ENCODE measurements at places on chromosomes 13 and 19.

GRCh38 chr19:48064509-48064908 is 20.6 kb upstream of the CABP5 start:
- DNase-seq: no peak

- peak; percentile 85 for DNase-seq
These were observed 4.4 kb upstream of the ATP1A3 start for GRCh38 chr19:41998246-41999020.

DNA sequence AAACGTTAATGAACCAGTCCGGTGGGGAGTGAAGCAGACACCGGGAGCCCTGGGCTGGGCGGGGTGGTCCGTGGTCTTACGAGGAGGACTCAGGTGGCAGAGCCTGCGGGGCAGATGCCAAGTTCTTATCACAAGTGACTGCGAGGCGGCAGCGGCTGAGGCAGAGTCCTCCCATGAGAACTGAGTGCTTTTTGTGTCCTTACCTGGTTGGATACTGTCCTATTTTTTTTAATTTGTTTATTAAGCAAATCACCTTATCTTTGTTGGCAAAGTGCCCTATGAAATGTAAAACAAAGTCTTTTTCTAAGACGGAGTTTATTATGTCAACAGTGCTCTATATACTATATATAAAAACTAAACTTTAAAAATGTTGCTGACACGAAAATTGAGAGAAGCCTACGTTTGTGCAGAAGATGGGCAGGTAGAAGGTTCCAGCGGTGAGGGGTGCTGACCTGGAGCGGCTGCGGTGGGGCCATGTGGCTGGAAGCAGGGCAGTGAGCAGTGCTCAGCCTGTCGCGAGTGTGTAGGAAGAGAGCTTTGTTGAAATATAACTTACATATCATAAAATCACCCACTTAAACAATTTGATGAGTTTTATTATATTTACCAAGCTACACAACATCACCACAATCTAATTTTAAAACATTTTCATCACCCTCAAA is 82.2 kb downstream of the ATP11A start:
- no peak for DNase-seq

GRCh38 chr13:72698164-72698563 is 29.3 kb downstream of the MZT1 start:
- DNase-seq: no peak

DNA sequence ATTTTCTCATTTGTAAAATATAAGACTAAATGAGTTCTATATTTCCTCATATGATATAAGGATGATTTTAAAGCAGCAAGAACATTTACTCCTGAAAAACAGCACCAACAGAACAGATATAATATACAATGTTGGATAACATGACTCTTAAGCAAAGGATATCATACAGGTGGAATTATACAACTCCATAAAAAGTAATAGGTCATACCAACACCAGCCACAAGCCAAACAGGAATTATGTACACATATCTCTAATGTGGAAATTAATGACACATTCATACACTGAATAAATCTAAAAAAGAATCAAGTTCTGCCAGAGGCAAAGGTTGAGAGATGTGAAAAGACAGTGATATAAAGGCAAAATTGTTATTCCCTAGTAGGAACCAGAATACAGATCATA is 25.9 kb downstream of the INTS6 start:
- DNase-seq: no peak

- DNase-seq: no peak
These were observed 279.9 kb downstream of the SLITRK6 start for GRCh38 chr13:85519363-85519762.

- DNase-seq: no peak
These were observed 26.2 kb downstream of the RAP2A start for GRCh38 chr13:97460004-97460775.

DNA sequence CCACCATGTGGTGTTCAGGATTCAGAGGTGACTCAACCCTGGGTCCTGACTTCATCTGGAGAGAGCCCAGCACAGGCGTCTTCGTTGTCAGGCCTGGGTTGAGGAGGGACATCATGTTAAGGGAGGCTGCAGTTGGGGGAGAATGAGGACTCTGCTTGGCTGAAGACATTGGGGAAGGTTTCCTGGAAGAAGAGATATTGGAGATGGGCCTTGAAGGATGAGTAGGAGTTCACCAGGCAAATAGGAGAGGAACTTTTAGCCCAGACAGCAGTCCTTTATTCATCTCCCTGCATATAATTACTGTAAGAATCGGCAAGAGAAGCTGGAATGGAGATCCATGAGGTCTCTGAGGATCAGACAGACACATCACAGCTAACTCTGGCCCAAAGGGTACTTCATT is 38.9 kb downstream of the VAV1 start:
- no peak for DNase-seq

DNA sequence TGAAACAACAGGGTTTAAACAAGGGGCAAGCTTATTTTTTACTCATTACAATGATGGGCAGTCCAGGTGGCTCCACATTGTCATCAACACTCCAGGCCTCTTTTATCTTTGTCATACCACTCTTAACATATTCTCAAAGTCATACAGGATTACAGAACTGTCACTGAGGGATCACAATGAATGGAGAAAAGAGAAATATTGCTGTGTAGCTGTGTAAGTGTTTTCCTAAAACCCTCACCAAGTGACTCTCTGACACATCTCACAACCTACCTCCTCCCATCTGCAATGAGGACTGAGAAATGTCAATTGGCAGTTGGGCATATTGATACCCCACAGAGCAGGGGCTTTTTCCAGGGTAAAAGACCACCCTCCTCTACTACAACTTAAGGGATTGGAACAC is 562.1 kb downstream of the TBC1D4 start:
- DNase-seq: no peak

DNA sequence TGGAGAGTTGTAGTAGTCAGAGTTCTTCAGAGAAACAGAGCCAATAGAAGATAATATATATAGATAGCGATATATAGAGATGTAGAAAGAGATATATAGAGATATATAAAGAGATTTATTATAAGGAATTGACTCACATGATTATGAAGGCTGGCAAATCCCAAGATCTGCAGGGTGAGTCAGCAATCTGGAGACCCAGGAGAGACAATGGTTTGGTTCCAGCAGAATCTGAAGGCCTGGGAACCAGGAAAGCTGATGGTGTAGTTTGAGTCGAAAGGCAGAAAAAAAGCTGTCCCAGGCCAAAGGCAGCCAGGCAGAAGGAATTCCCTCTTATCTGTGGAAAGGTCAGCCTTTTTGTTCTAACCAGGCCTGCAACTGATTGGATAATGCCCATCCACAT is 194.1 kb downstream of the NUFIP1 start:
- no peak for DNase-seq

DNA sequence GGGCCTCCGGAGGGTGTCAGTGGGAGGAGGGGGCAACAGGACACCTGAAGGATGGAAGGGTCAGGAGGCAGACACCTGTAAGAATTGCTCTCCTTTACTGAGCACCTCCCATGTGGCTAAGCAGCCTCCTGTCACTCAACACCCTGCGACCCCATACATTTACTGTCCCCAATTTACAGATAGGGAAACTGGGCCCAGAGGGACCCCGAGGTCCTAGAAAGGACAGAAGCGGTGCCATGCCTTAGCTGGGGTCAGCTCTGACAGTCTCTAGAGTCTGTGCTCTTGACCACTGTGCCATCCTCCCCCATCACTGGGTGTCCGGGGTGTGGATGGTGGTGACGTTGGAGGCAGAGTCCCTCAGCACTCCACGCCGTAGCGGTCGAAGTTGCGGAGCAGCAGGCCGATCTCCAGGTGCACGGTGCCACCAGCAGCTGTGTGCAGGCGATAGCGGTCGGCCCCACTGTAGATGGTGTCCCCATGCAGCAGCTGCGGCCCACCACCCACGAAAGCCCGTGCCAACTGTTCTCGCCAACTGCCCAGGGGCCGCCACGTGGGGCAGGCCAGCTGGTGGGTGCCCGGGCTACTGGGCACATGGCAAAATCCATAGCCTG is 726 bp upstream of the TGFB1 start:
- DNase-seq: no peak

DNA sequence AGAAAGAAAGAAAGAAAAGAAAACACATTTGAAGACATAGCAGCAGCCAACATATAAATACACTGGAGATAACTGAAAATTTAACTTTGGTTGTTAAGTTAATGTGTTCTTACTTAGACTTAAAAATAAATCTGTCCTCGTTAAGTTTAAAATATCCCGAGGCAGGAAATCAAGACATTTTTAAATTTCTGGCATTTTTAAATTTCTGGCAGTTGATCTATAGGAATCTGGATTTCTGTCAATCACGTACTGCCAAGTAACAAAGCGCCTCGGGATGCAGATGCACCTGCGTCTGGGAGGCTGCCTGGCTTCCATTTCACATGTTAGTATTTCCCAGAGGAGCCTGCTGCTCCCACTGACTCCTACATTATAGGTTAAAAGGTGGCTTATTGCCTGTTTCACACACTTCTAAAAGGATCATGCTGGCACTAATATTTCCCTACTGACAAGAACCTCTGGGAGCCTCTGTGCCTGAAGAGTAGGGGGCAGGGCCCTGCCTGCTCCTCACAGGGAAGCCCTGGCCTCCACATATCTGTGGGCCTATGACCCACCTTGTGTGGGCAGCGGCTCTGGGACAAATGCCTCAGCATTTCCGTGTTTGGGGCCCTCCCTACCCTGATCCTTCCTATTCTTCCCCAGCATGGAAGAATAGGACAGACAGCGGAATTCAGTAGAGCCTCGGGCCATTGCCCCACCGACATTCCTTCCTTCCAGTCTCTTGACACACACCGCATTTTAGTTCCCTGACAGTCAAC is 62.8 kb upstream of the ATP12A start:
- DNase-seq: no peak

- DNase-seq: no peak
These were observed 465.6 kb downstream of the ITGBL1 start for GRCh38 chr13:101917833-101918661.

- no peak for DNase-seq
These were observed 60.1 kb downstream of the PEPD start for GRCh38 chr19:33461256-33462111.

DNA sequence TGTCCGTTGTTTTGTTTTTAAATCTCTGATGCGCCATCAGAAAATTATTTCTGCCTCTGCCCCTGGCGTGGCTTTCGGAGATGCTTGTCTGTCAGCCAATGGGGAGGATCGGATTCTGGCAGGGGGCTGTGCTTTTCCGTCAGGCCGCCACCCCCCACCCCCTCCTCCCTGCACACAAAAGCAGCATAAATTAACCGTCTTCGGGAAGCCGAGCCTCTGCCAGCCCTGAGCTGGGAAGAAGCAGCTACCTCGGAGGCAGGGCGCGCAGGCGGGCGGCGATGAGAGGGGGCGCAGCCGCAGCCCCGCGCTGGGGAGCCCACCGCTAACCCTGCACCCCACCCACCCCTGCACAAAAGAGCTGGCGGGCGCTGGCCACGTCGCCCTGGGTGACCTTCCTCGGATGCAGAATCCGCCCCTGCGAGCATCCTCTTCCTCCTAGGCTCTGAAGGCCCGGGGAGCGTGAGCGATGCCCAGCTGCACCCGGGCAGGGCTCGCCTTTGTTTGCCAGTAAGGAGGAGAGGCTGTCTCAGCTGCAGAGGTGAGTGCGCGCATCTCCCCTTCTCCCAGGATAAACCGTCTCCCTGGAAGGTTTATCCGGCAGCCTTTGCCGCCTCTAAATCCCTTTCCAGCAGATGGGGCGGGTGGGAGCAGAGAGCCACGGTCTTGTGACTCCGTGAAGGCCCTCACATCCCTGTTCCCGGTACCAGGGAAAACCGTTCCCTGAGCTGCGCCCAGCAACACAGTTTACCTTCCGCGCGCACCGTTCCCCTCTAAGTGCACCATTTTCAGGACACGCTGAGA is at the start of gene ATCAY:
Gene ATCAY, plus strand, starts transcription at position 215 of the 801 bp plus-strand sequence. CDS start 5,083 bp downstream, outside the sequence.
- DNase-seq: peak; percentile 52

GRCh38 chr19:18879579-18880373 is 16.2 kb downstream of the CERS1 start:
- DNase-seq: peak; percentile 44

DNA sequence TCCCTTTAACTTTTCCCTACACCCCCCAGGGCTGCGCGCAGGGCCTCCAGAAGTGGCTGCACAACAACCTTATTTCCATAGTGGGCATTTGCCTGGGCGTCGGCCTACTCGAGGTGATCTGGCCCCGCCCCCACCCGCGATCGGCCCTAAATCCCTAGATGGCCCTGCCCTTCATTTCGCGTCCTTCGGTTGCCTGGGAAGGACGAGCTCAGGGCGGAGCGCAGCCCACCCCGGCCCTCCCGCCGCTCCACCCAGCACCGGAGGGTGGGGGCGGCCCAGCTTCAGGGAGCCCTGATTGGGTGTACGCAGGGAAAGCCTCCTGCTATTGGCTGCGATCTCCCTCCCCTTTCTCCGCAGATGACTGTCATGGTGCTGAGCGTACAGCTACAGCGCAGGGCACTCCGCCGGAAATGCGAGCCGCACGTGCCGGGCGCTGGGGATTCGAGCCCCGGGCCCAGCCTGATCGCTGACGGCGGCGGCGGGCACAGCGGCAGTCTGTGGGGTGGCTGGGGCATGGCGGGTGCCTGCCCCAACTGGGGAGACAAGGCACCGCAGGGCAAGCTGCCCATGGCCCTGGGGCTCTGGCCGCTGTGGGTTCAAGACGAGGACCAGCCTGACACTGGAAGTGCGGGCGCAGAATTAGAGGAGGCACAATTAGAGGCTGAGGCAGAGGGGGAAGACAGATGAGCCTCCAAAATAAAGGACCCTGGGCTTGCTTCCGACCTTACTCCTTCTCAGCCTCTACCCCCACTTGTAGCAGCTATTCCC is 4.3 kb downstream of the CD37 start:
- peak; percentile 85 for DNase-seq

- DNase-seq: no peak
These were observed 2.1 kb downstream of the POU4F1 start for GRCh38 chr13:78601124-78601873.

- DNase-seq: peak; percentile 79
These were observed at the start of gene TMEM272 for GRCh38 chr13:51844862-51845573. Gene TMEM272 (minus strand): TSS chr13:51845177. CDS start chr13:51838530, 6,647 bp downstream.

DNA sequence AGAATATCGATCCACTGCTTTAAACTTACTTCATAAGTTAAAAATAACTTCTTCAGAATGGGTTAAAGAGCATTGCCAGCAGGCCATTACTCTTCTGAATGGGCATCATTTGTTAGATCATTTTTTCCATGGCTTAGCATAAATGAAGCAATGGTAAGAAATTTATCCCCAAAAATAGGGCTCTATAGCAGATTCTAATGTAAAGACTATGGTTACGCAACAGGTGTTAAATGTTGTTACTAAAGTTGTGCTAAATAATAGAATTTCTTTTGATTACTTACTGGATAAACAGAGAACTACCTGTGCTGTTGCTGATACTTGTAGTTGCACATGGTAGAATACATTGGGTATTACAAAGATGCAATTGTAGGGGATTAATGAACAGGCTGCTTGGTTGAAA is 15.9 kb upstream of the ZNF98 start:
- DNase-seq: no peak

DNA sequence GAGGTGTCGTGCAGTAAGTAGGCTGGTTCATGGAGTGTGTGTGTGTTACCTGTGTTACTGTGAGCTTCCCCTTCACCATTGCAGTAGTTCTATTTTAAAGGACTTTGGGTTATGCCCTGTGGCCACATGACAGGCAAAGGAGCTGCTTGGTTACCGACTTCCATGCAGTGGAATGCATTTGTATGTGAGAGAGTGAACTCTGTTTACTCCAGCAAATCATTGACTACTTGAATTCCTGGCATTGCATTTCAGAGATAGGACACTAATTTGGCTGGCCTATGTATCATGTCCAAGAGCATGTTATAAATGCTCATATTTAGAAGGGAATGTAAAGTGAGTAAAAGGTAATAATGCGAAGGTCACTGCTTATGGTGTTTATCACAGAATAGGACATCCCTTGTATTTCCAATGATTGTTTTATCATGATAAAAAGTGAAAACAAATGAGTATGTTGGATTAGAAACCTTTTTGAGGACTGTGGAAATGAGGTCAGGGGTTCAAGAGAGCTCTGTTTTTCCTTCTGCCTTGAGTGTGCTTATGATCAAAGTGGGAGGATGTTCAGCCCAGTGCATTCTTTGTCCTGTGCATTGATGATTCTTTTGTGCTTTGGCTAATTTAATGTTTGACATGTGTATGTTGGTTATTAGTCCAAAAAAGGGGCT is 156.5 kb downstream of the LMO7 start:
- DNase-seq: no peak

Data from nephron progenitor cell (in vitro differentiated cells).